ENCODE measurements at places on chromosomes 7 and 10. TPM values are rescaled to one million over a fixed set of nuclear protein-coding genes. Genes with fewer than 3 reads are reported as not detected.

Gene LIPA
- 52.0 TPM for total RNA-seq

Gene DGKB
- not detected for total RNA-seq

Gene CREB5
- 3.6 TPM for total RNA-seq

Gene ASZ1
- total RNA-seq = not detected

Gene ACBD7
- total RNA-seq = 1.2 TPM

Gene SYT15B
- total RNA-seq = 2.1 TPM

Gene EN2
- total RNA-seq = 1.0 TPM

Gene BEND7
- 10.5 TPM for total RNA-seq

Gene GRID1
- 0.22 TPM for total RNA-seq

Gene PPP1R17
- not detected for total RNA-seq

Gene HACD1
- 58.5 TPM for total RNA-seq

Gene ACTR3C
- not detected for total RNA-seq

Gene ADK
- total RNA-seq = 32.7 TPM

Gene TCAF2
- 0.88 TPM for total RNA-seq

Gene ASB10
- not detected for total RNA-seq

Gene CCDC3
- total RNA-seq = 1.2 TPM

Gene VWA2
- total RNA-seq = not detected

Gene SLC18A3
- not detected for total RNA-seq

Gene TMEM139
- total RNA-seq = 1.6 TPM

Gene CALCR
- not detected for total RNA-seq

Gene PRKAG2
- total RNA-seq = 44.5 TPM

Gene CBLL1
- total RNA-seq = 47.7 TPM

Gene EBLN1
- total RNA-seq = not detected

Gene EMX2
- total RNA-seq = not detected

Gene IQUB
- total RNA-seq = 0.11 TPM

Gene SUFU
- 6.5 TPM for total RNA-seq

Gene PTPRN2
- total RNA-seq = 0.76 TPM

Gene ASAH2
- total RNA-seq = 3.1 TPM

Gene FERD3L
- not detected for total RNA-seq

Gene ASIC3
- total RNA-seq = 11.7 TPM

Gene BTBD16
- 0.57 TPM for total RNA-seq

Gene SHH
- 0.39 TPM for total RNA-seq

Gene MYO1G
- 0.16 TPM for total RNA-seq

Gene FUOM
- total RNA-seq = 17.3 TPM

Gene AKR1C8
- total RNA-seq = not detected

Gene ARHGEF35
- 0.18 TPM for total RNA-seq

Gene ABCB4
- not detected for total RNA-seq

Gene NRAP
- not detected for total RNA-seq

Gene ICA1
- total RNA-seq = 1.6 TPM

Gene CCL24
- not detected for total RNA-seq

Gene SPDYE16
- total RNA-seq = not detected

Gene BBS9
- 3.4 TPM for total RNA-seq

Gene CTAGE4
- not detected for total RNA-seq

Gene NYAP1
- 5.6 TPM for total RNA-seq

Gene COL28A1
- total RNA-seq = 0.98 TPM

Gene HTR5A
- not detected for total RNA-seq

Gene C10orf53
- total RNA-seq = not detected

Gene HYCC1
- 19.8 TPM for total RNA-seq

Gene HDAC9
- total RNA-seq = 0.25 TPM

Gene GPNMB
- 2.5 TPM for total RNA-seq

Gene CPED1
- total RNA-seq = not detected

Gene KDM7A
- total RNA-seq = 1.7 TPM

Gene DENND2A
- 0.55 TPM for total RNA-seq

Gene SPDYE18
- 0.28 TPM for total RNA-seq

Gene NUTM2B
- 0.30 TPM for total RNA-seq

Gene PRLHR
- total RNA-seq = not detected

Gene PDE6C
- not detected for total RNA-seq

Gene PNLIP
- 0.12 TPM for total RNA-seq

Gene FAM171A1
- total RNA-seq = 22.6 TPM

Gene HOXA6
- 1.6 TPM for total RNA-seq

All from A549 treated with Mapracorat at 1 μM for 4 hours (cell line).